ENCODE measurements at places on chromosomes 2 and 18. TPM values are rescaled to one million over a fixed set of nuclear protein-coding genes. Genes with fewer than 3 reads are reported as not detected.

The MAP3K19 gene
- polyA plus RNA-seq: not detected

DNA sequence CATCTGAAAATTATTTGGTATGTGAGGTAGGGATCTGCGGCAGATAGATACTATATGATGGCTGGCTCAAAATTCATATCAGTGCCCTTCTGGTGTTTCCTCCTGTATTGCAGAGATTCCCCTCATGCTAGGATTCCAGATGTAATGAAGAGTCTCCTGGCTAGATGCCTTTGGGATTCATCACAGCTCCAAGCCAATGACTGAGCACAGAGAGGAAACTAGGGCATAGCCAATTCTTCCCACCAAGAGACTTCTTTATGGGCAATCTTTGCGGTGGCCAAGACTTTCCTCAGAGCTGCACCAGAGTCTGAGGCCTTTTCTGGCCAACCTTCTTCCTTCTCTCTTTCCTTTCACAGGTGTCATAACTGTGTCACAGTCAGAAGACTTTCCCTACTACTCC, 25.5 kb upstream of the CIB4 start:
- no peak for DNase-seq
- no peak overlapping the region for H3K4me3 ChIP-seq
- no peaks in the 10 kb centered on the region for H3K4me1 ChIP-seq
- H3K27me3 ChIP-seq: peaks cover 52% of the 10 kb centered on the region

- H3K4me3 ChIP-seq: no peak overlapping the region
- H3K4me1 ChIP-seq: no peaks in the 10 kb centered on the region
- H3K27ac ChIP-seq: no peak overlapping the region
- no peak for DNase-seq
- H3K27me3 ChIP-seq: peaks cover 4% of the 10 kb centered on the region
- H3K36me3 ChIP-seq: no peaks in the 10 kb centered on the region
Measured at GRCh38 chr2:58497168-58497567, 256.0 kb upstream of the FANCL start.

GRCh38 chr2:201059961-201060755, 11.3 kb downstream of the HYCC2 start:
- peaks cover 49% of the 10 kb centered on the region for H3K36me3 ChIP-seq
- H3K27ac ChIP-seq: no peak overlapping the region
- no peak overlapping the region for H3K4me3 ChIP-seq
- H3K27me3 ChIP-seq: no peaks in the 10 kb centered on the region
- DNase-seq: no peak

DNA sequence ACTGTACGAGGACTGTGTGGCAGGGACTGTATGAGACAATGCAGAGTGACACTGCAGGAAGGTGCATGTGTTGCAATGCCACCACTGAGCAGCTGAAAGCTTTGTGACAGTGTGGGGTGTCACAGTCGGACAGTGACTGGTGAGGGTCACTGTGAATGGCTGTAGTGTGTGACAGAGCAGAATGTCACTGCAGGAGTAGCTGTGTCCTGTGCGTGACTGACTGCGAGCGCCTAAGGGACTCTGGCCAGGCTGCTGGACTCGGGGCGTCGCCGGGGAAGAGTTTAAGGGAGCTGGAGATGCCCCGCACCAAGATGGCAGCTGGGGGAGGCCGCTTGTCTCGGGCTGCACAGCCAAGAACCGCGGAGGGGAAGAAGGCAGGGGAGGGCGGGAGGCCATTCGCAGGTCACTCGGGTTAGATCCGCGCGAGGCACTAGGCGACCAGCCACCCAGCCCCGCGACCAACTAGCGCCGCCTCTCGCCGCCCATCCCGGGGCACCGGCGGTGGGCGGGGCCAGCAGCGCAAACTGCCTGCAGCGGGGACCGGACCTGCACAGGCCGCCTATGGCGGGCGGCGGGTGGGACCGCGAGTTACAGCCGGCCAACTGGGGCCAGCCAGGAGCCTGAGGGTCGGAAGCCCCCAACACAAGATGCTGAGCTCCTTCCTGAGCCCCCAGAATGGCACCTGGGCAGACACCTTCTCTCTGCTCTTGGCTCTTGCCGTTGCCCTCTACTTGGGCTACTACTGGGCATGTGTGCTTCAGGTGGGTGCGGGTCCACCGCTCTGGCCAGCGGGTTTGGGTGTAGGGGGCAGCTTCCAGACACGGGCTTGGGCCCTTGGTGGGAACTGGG, at the start of gene ABHD1:
Gene ABHD1 (plus strand): TSS at position 514 of the 849 bp plus-strand sequence. CDS start 134 bp downstream, at position 648.
- H3K36me3 ChIP-seq: no peaks in the 10 kb centered on the region
- H3K4me1 ChIP-seq: peaks cover 17% of the 10 kb centered on the region
- peak within 1 kb of the TSS; percentile 92 for H3K4me3 ChIP-seq
- H3K27me3 ChIP-seq: peaks cover 8% of the 10 kb centered on the region
- peak within 1 kb of the TSS; percentile 85 for H3K27ac ChIP-seq

The REEP1 gene
- not detected for polyA plus RNA-seq

DNA sequence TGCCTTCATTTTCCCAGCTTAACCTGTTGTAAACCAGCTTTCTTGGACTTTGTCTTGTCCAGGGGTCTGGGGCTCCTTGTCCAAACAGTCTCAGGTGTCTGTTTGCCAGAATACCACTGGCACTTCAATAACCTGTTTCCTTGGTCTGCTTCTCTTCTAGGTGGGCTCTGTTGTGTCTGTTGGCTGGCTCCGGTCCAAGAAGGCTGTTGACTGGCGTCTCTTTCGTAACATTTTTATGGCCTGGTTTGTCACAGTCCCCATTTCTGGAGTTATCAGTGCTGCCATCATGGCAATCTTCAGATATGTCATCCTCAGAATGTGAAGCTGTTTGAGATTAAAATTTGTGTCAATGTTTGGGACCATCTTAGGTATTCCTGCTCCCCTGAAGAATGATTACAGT, 17.0 kb downstream of the SLC20A1 start:
- H3K4me3 ChIP-seq: no peak overlapping the region
- H3K36me3 ChIP-seq: peaks cover 78% of the 10 kb centered on the region
- peaks cover 33% of the 10 kb centered on the region for H3K4me1 ChIP-seq
- DNase-seq: no peak
- peak overlapping the region; percentile 33 for H3K27ac ChIP-seq

GRCh38 chr18:24530630-24531111, 70.2 kb downstream of the HRH4 start:
- H3K27ac ChIP-seq: no peak overlapping the region
- no peak for DNase-seq
- H3K4me1 ChIP-seq: no peaks in the 10 kb centered on the region
- H3K27me3 ChIP-seq: peaks cover 28% of the 10 kb centered on the region

DNA sequence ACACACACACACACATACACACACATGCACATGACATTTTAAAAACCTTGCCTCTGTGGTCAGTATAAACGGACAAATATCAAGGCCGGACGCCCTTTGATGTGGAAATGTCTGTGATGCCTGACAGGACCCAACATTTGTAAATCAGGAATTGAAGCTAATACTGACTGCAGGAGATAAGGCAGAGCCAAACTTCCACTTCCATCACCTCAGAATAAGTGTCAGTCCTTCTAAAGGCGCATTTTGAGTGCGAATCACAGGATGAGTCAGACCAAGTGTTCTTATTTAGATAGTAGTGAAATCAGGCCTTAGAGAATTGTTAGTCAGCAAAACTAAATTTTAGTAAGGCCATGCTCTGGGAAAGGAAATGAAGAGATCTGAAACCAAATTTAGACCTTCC, 211.7 kb upstream of the LRATD1 start:
- H3K4me1 ChIP-seq: no peaks in the 10 kb centered on the region
- no peak overlapping the region for H3K4me3 ChIP-seq
- no peak for DNase-seq
- no peaks in the 10 kb centered on the region for H3K27me3 ChIP-seq
- no peak overlapping the region for H3K27ac ChIP-seq

The GALNT13 gene
- polyA plus RNA-seq: not detected

DNA sequence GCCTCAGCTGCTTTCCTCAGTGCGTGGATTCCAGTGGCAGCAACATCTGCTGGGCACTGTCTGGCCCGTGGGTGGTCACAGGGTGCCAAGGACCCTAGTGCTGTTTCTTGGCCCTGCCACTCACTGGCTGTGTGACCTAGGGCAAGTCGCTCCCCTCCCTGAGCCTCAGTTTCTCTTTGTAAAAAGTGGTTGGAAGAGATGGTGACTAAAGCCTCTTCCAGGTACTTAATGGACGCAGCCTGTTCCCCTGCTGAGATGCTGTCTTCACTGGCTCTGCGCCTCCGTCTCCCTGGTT, 42.2 kb downstream of the ATOH8 start:
- H3K4me3 ChIP-seq: no peak overlapping the region
- no peaks in the 10 kb centered on the region for H3K4me1 ChIP-seq
- peaks cover 26% of the 10 kb centered on the region for H3K27me3 ChIP-seq
- H3K36me3 ChIP-seq: peaks cover 5% of the 10 kb centered on the region

DNA sequence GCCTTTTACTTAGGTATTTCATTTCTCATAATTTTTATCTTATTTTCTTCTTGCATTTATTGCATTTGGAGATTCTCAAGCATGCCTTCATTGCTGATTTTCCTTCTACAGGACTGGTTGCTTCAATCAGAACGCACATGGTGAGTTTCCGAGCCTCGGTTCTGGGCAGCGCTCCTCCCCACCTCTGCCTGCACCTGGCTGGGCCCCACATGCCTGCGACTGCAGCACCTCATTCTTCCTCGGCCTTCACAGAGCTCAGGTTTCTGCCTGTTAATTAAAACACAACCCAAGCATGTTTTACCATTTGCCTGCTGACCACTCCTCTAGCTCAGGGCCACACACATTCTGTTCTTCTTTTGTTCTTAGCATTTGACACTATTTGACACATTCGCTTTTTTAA, 398.8 kb downstream of the GALR1 start:
- no peak for DNase-seq
- H3K4me1 ChIP-seq: peaks cover 6% of the 10 kb centered on the region
- H3K4me3 ChIP-seq: no peak overlapping the region

DNA sequence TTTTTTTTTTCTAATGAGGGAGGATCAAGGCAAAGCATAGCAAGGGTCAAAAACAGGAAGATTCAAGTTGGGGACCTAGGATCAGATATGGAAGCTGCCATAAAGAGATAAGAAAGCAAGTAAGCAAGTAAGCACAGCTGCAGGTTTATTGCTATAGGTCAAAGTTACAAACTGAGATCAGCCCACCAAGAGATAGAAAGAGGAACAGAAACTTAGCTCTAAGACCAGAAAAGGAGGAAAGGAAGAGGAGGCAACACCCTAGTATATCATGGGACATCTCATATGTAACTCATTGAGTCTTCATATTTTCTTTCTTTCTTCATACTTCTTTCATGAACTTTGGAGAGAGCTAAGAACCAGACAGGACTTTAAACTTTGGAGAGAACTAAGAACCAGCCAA, 295.9 kb upstream of the CRIM1 start:
- H3K36me3 ChIP-seq: no peaks in the 10 kb centered on the region
- peaks cover 14% of the 10 kb centered on the region for H3K27me3 ChIP-seq
- no peak overlapping the region for H3K27ac ChIP-seq
- peaks cover 13% of the 10 kb centered on the region for H3K4me1 ChIP-seq
- no peak for DNase-seq
- H3K4me3 ChIP-seq: no peak overlapping the region

DNA sequence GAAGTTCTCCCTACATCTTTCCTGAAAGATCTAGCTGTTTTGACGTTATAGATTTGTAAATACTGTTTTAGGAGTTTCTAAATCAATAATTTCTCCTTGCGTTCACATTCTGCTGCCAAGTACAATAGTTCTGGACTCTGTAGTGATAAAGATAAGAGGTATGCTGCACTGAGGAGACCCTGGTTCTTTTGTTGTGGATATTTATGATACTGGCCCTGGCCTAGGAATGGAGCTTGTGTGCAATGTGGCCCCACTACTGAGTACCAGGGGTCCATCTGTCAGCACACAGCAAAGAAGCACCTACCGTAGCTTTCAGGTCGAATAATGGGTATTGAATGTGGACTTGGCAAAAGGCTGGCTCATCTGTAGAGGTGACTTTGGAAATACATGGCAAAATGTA, 85.0 kb downstream of the MAP3K20 start:
- no peaks in the 10 kb centered on the region for H3K36me3 ChIP-seq
- no peak overlapping the region for H3K27ac ChIP-seq
- H3K27me3 ChIP-seq: no peaks in the 10 kb centered on the region
- H3K4me1 ChIP-seq: no peaks in the 10 kb centered on the region

DNA sequence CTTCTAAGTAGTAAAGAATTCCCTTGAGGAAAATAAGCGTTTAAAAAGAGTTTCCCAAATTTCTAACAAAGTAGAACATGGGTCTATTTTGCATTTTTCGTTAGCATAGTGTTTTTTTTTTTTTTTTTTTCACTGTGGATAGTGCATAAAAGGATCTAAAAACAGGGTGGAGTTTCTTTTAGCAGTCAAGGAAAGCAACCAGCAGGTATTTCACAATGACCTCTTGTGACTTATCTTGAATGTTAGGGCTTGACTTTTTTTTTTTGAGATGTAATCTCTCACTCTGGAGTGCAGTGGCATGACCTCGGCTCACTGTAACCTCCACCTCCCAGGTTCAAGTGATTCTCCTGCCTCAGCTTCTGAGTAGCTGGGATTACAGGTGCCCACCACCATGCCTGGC, 14.9 kb upstream of the DGKD start:
- no peak overlapping the region for H3K27ac ChIP-seq
- no peaks in the 10 kb centered on the region for H3K27me3 ChIP-seq
- H3K4me1 ChIP-seq: peaks cover 11% of the 10 kb centered on the region
- no peak for DNase-seq
- no peak overlapping the region for H3K4me3 ChIP-seq

GRCh38 chr2:58182527-58182926, 58.6 kb downstream of the FANCL start:
- H3K27ac ChIP-seq: no peak overlapping the region
- no peaks in the 10 kb centered on the region for H3K4me1 ChIP-seq
- no peak overlapping the region for H3K4me3 ChIP-seq
- H3K27me3 ChIP-seq: no peaks in the 10 kb centered on the region
- DNase-seq: no peak

The KLHL14 gene
- not detected for polyA plus RNA-seq

DNA sequence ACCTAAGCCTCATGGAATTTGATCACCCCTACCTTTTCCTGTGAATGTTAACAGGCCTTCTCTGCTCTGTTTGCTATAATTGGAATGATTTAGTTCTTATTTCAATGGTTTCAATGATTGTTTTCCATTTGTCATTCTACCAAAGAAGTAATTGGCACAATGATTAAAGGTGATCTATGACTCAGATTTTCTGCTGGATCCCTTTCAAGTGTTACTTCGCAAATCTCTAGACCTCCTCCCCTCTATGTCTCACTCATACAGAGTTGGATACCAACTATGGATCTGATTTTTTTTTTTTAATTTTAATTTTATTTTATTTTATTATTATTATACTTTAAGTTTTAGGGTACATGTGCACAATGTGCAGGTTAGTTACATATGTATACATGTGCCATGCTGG, 29.6 kb upstream of the FAM117B start:
- no peaks in the 10 kb centered on the region for H3K27me3 ChIP-seq
- H3K36me3 ChIP-seq: no peaks in the 10 kb centered on the region
- H3K27ac ChIP-seq: no peak overlapping the region
- peaks cover 23% of the 10 kb centered on the region for H3K4me1 ChIP-seq
- H3K4me3 ChIP-seq: no peak overlapping the region

DNA sequence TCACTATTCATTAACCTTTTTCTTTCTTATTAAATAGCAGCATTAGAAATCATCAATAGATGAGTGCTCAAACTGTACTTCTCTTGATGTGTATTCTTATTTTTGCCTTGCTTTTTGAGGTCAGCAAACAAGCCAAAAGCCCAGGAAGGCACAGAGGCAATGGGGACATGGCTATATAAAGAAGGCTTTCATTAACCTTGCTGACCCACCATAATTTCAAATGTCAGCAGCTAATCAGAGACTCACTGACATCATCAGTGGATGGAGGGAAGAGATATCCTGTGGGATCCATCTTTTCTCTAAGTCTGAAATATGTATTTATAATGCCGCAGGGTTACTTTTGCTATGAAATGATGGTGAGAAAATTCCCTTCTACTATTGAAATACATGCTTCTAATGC, 1162.8 kb upstream of the ACVR2A start:
- H3K4me3 ChIP-seq: no peak overlapping the region
- no peaks in the 10 kb centered on the region for H3K36me3 ChIP-seq
- no peak for DNase-seq
- H3K27ac ChIP-seq: no peak overlapping the region
- no peaks in the 10 kb centered on the region for H3K4me1 ChIP-seq

The UGT1A10 gene
- polyA plus RNA-seq: not detected

Measured in naive thymus-derived CD8-positive, alpha-beta T cell (primary cell).